ENCODE measurements at places on chromosomes 2 and 18.

DNA sequence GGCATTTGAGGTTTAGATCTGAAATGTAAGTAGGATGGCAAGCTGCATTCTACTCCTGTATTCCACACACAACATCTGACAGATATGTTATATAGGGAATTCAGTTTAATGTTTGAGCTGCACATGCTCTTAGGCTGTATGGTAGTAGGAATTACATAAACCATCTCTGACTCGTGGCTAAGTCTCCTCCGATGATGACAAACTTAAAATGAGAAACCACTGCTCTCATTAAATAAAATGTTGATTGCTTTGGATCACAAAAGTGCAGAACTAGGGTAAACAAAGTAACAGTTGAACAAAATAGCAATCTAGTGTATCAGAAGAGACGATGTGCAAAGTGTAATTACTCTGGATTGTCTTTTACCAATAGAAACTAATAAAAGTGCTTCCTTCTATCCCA lies 50.1 kb upstream of the WDR75 start:
- DNase-seq: no peak

- no peak for DNase-seq
These were observed 39.8 kb upstream of the SPTBN1 start for GRCh38 chr2:54416166-54416813.

DNA sequence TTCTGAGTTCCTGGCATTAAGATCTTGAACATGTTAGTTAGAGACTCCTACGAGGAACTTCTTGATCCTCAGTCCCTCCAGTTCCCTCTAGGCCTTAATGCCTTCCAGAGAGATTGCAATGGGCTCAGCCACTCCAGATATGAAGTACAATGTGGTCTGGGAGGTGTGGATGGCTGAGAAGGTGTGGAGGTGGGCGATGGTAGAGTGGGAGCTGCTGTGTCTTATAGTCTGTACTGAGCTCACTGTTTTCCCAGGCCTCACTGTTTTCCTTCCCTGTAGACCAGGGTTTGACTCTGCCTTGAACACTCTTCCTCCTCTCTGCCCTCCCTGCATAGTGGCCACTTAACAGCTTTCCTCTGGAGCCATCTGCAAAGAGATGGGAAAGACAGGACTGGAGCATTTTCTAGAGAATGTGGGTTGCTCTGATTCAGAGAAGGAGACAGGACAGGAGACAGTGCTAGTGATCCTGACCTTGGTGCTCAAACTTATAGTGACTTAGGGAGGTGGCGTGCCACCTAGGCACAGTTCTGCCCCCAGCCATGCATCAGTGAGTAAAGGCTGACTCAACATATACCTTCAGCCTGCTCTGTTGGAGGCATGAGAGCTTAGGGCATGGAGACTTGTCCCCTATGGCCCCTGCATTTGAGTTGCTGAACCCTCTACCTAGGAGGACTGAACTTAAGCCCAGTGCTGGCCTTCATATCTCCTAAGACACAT lies 129.7 kb downstream of the TDRD15 start:
- DNase-seq: no peak

DNA sequence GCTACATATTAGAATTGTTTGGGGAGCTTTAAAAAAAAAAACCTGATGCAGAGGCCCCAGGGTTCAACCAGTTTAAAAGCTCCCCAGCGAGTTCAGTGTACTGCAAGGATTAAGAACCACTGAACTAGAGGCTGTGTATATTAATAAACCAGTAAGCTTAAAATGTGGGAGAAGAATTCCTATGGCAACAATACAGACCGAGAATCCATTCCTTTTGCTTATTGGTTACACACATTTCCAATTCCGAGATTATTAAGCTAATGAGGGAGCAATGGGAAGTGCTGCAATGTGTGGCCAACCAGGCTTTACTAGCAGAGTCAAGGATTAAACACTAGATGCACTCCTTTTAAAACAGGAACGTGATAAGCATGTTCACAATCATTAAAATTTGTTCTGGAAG lies 204.4 kb downstream of the TDRD15 start:
- no peak for DNase-seq

DNA sequence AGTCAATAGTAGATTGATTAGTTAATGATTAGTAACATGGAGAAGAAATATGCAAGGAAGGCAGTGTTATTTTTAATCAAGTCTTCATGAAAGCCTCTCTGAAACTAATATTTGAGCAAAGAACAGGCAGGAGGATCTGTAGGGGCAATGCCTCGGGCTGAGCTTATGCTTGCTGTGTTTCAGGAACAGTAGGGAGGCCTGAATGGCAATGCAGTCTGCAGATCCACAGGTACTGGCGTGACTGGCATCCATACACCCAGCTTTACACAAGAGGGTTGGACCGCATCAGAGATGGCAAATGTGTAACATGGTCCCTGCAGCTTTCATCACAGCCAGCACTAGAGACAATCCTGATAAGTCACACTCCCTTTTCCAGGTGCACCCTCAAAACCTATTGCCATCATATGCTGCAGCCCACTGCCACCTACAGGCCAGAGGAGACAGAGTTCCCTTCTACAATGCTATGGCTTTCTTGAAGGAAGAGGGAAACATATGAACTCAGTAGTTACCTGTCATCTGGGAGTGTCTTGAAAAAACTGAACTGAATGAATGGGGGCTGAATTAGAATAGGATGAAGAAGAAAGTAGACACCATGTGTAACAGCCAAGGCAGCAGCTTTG lies 582.4 kb upstream of the RAB6C start:
- peak; percentile 9 for DNase-seq

DNA sequence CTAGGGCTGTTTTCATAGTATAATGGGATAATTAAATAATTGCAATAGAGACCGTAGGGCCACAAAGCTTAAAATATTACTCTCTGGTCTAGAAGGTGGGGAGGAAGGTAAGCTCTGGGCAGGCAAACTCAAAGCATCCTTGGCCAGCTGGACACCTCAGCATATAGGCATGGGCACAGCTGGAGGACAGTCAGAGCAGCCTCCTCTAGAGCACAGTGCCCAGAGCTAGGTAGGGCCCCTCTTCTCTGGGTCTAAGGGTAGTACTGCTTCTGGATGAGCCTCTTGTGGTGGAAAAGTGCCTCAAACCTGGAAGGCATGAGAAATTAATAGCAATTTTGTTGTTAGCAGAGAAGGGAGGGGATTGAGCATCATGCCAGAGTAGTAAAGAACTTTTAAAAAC lies 291.3 kb upstream of the FBXO11 start:
- DNase-seq: no peak

DNA sequence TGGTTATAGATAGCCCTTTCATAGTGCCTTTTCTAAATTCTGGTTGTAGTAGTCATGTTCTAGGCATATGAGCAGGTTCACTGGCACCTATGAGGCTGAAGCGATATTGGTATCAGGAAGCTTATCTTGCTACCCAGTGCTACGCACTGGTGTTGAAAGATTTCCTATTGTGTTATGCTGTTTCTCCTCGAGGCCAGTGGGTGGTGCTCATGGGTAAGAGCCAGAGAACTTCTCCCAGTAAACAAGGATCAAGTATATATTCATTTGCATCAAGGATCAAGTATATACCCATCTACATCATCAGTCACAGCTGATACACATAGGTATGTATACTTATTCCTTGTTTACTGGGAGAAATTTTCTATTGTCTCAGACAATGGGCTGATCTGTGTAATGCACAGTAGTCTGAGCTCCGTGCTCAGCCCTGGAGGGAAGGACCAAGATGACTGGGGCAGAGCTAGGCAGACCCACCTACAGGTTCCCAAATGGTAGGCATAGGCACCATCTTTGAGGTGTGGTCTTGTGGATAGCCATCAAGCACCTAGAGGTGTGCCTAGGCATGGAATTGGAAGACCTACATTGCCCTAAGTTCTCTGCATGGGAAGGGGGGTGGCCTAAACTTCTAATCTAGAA lies 101.2 kb upstream of the GALNT13 start:
- DNase-seq: no peak

DNA sequence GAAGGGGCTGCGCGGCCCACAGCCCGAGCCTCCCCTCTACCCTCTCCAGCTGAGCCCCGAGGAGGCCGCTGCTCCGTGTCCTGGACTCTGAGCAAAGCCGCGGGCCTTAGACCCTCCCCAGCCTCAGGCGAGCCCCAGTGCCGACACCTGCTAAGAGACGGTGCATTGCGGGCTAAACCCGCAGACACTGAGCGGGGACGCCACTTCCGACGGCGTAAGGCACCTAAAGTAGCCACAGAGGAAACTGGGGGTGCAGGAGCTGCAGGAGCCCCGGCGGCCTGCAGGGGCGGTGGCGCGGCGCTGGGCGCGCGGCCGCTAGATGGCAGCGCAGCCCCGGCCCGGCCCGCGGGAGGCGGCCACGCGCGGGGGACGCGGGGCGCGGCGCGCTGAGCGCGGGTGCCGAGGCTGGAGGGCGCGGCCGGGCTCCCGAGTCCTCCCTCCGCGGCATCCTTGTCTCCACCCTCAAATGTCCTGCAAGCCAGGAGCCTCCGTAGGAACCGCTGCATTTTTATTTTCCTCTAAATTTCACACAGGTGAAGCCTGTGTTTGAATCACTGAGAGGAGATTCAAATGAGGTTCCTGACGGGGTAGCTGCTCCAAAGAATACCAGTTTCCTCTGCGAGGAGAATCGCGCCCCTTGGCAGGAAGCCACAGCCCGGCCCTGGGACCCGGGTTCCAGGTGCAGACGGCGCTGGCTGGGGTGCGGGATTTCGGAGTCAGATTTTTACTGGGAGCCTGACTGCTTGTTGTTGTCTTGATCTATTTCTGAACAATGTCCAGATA lies 650.5 kb downstream of the GALR1 start:
- peak; percentile 77 for DNase-seq

DNA sequence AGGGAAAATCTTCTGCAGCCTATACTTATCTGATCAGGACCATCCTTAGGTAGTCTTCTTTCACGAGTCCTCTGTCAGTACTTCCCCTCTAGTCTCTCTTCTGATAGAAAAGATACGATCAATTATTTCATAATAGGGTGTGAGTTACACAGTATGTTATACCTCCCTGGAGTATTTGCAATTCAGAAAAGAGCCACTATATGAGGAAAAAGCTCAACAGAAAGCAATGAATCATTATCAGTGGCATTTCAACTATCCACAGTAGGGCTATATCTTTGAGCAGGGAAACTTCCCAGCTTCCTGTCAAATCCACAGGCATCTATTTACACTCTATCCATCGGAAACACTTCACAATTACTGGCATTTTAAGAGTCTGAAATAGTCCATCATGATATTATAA lies 105.3 kb upstream of the ACVR2A start:
- DNase-seq: no peak

GRCh38 chr18:50578030-50578429 lies 18.1 kb downstream of the MAPK4 start:
- no peak for DNase-seq

DNA sequence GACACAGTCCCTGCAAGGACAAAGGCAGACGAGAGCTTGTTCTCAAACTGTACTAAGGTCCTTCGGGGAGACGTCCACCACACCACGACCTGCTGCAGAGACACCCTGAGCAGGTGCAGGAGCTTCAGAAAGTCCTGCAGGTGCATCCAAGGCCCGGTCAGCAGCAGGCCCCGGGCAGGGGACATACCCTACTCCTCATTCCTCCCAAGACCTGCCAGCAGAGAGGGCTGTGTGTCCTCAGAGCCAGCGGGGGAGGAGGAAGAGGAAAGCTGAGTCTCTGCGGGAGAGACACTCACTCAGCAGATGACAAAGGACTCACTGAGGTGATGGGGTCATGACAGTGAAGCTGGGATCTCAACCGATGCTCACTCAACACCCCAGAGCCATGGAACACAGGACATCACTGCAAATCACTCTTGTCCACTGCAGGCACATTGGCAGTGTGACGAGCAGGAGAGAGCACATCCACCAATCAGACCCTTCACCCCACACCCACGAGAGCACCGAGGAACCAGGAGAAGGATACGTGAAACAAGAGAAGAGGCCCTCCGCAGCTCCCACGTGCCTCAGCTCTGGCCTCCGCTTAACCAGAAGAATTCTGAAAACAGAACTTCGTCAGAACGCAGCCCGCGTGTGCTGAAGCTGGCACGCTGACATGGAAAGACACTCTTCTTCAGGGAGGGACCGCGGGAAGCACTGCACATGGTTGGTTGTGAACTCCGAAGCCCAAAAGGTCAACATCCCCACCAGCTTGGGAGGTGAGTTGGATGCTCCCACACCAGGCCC lies 9.3 kb downstream of the HDAC4 start:
- no peak for DNase-seq

DNA sequence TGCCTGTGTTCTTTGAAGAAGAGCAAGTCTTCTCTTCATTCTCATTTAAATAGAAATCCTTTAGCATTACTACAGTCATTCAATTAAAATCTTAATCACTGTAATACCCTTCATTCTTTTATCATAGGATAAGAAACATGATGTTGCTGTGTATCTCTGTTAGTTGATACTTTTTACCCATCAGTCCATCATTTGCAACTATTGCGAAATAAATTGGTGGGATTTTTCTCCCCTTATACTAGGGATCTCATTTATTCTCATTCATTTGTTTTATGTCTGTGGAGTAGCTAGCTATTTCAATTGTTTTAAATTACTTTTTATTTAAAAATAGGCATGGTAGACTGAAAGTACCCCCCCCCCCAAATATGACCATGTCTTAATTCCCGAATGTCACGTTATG lies 235.3 kb downstream of the KIAA1328 start:
- no peak for DNase-seq

- no peak for DNase-seq
These were observed 76.5 kb downstream of the ARL4C start for GRCh38 chr2:234420408-234420807.

GRCh38 chr2:124088616-124089015 lies 63.5 kb downstream of the CNTNAP5 start:
- DNase-seq: no peak

GRCh38 chr2:201233192-201233811 lies 27.0 kb upstream of the CASP8 start:
- DNase-seq: no peak

GRCh38 chr2:197211881-197212342 lies 98.7 kb downstream of the ANKRD44 start:
- no peak for DNase-seq

GRCh38 chr2:148725564-148725963 lies 81.0 kb downstream of the EPC2 start:
- no peak for DNase-seq

DNA sequence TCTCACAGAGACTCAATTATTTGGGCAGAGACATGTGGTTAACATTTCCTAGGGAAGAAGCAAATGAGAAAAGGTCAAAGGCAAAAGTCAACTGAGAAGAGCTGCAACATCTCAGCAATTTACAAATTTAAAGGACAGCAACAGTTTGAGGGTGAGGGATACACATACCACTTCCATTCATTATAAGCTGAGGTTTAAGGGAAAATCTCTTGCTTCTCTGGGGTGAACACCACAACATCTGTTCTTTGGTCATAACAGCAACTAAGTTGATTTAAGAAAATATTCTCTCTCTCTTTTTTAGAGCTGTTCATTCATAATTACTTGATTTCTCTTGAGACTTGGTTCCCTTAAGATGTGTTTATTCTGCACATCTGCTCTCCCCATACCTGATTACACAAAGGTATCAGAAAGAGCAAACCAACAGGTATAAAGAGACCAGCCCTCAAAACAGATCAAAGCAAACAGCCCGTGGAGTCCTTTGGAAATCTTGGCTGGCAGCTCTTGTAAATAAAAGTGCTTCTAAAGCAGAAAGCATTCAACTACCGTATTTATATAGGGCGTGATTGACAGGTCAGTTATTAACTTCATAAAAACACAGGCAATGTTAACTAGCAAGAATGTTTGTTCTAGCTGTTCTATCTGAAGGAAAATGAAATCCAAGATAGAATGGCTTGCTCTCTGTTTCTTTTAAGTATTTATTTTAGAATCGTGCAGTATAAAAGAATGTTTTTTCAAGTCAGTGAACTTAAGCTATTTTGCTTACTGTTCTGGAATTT lies 132.8 kb downstream of the THADA start:
- DNase-seq: no peak

- no peak for DNase-seq
These were observed 65.3 kb downstream of the MEMO1 start for GRCh38 chr2:31945572-31945935.

GRCh38 chr2:177604271-177605065 lies 211.9 kb downstream of the AGPS start:
- DNase-seq: no peak

Data from NCI-H1092 (cell line).